ENCODE measurements at places on chromosomes 3 and 15.

GRCh38 chr3:24156466-24156865 lies 211.4 kb downstream of the NR1D2 start:
- DNase-seq, result no peak

GRCh38 chr3:48305396-48305795 lies 28.1 kb downstream of the SPINK8 start:
- no peak for DNase-seq

- no peak for DNase-seq
Observed at GRCh38 chr15:65655457-65655856, 33.7 kb downstream of the SLC24A1 start.

- no peak for DNase-seq
Observed at GRCh38 chr15:62413153-62413552, 248.1 kb upstream of the C2CD4B start.

DNA sequence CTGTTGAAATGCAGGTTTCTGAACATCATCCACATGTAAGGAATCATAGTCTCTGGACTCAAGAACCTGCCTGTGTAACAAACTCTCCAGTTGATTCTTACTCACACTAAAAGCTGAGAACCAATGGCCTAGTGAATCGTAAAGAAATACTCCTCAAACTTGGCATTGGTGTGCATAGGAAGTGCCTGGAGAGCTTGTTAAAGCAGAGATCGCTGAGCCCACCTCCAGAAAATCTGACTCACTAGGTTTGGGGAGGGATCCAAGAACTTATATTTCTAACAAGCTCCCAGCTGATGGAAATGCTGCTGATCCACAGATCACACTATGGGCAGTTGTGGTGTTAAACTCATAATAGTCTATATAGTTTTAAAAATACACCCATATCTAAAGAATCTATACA lies 55.8 kb upstream of the LMCD1 start:
- DNase-seq, result no peak
